ENCODE measurements at places on chromosomes 16 and 17.

- DNase-seq = no peak
Observed at GRCh38 chr17:76740329-76741118, 2.6 kb downstream of the MFSD11 start.

DNA sequence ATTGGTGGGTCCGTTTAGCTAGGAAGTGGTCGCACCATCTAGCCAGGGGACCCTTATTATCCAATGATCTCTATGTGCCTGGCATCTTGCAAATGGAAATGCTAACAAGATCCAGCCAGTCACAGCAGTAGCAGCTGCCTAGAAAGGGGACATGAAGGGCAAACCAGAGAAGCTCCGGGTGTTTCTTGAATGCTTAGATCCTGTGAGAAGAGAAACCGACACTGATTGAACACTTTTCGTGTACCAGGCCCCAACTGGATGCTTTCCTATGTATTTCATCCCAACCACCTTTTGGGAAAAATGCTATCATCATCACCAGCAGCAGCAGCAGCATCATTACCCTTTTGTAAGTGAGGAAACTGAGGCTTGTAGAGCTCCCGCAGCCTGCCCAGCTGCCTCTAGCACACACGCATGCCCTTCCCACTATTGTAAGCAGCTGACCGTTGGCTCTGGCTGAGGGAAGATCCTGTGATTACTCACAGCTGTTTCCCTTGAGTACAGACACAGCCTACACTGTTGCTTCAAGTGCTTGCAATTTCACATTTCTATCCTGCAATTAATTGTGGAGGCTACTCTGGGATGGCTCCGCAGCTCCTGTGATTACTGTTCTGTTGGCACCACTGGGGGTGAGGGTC, 180.7 kb upstream of the CACNG5 start:
- no peak for DNase-seq

GRCh38 chr17:60798576-60798975, 120.9 kb downstream of the BCAS3 start:
- DNase-seq = no peak

- no peak for DNase-seq
Observed at GRCh38 chr16:22379656-22380055, 5.2 kb upstream of the CDR2 start.

Data from amniotic stem cell (primary cell).